ENCODE measurements at places on chromosomes 4 and X. TPM values are rescaled to one million over a fixed set of nuclear protein-coding genes. Genes with fewer than 3 reads are reported as not detected.

The SORCS2 gene
- 2.9 TPM for total RNA-seq

The NFKB1 gene
- total RNA-seq: 24.6 TPM

DNA sequence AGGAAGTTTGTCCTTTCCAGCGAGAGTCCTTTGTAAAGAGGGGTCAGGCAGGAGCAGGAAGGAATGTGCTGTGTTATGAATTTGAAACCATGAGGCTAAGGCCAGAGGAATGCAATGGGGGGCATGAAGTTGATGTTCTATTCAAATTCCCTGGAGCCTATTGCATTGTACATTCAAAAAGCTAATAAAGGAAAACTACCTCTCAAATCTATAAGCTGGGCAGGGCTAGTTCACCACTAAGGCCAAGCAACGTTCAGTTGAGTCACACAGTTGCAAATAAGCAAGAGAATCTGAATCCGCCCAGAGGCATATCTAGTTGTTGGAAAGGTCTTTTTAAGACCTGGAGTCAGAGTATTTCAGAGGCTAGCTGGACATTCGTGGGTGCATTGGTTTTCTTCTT, 148.3 kb downstream of the DCTD start:
- no peaks in the 10 kb centered on the region for H3K27me3 ChIP-seq
- no peak overlapping the region for H3K4me3 ChIP-seq
- no peak overlapping the region for H3K27ac ChIP-seq
- H3K36me3 ChIP-seq: no peaks in the 10 kb centered on the region
- no peak for DNase-seq

The SFRP2 gene
- 0.39 TPM for total RNA-seq

Data from testis (tissue), 5 donors.